ENCODE measurements at places on chromosomes 12 and 14. TPM values are rescaled to one million over a fixed set of nuclear protein-coding genes. Genes with fewer than 3 reads are reported as not detected.

The FOXG1 gene
- not detected for total RNA-seq

The SLC25A47 gene
- 0.33 TPM for total RNA-seq

The LYZ gene
- total RNA-seq: not detected

The PLA2G1B gene
- not detected for total RNA-seq

The TMEM117 gene
- 3.7 TPM for total RNA-seq

The TAS2R10 gene
- 1.5 TPM for total RNA-seq

The PRB2 gene
- total RNA-seq: not detected

The PTPRR gene
- 0.38 TPM for total RNA-seq

The ASCL1 gene
- not detected for total RNA-seq

The CLEC9A gene
- total RNA-seq: not detected

The TNFAIP2 gene
- 95.0 TPM for total RNA-seq
